ENCODE measurements at places on chromosomes 2 and 18. TPM values are rescaled to one million over a fixed set of nuclear protein-coding genes. Genes with fewer than 3 reads are reported as not detected.

- no peaks in the 10 kb centered on the region for H3K27me3 ChIP-seq
- DNase-seq, result no peak
- H3K4me3 ChIP-seq, result no peak overlapping the region
- H3K27ac ChIP-seq, result no peak overlapping the region
- no peaks in the 10 kb centered on the region for H3K36me3 ChIP-seq
These were observed 1049.2 kb upstream of the ZEB2 start for GRCh38 chr2:145569108-145569507.

DNA sequence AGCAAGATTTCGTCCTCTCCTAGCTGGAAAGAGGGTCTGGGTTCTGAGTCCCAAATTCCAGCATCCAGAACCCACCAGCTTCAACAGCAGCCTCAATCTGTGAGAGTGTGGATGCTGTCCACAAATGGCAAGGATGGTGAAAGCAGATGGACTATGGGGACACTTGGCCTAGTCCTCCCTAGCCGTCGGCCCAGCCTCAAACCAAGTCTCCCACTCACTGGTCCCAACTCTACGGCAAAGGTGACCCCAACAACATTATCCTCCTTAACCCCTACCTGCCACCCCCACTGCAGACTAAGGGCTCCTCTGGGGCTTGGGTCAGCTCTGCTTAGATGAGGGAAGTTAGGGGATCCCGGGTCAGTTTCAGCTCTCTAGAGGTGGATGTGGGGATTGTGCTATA is 57.3 kb downstream of the TNS1 start:
- H3K4me3 ChIP-seq, result no peak overlapping the region
- DNase-seq, result no peak
- no peaks in the 10 kb centered on the region for H3K27me3 ChIP-seq
- no peak overlapping the region for H3K27ac ChIP-seq
- no peaks in the 10 kb centered on the region for H3K4me1 ChIP-seq
- no peaks in the 10 kb centered on the region for H3K36me3 ChIP-seq

DNA sequence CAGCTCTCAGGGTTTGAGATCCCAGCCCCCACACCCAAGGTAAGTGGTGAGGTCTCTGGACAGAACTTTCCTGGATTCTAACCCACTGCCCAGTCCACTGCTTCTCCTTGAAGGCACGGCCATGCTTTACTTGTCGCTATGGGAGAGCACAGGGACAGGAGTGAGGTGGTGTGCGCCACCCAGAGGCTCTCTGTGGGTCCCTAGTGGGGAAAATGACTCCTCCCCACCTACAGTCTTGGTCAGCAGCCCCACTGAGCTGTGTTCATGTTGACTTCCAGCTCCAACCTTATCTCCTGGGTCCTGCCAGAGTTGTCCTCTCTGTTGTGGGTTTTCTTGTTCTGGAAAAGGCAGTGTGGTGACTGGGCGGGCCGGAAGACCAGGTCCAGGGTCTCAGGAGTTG is 11.1 kb downstream of the TET3 start:
- H3K36me3 ChIP-seq, result no peaks in the 10 kb centered on the region
- H3K4me1 ChIP-seq, result peaks cover 10% of the 10 kb centered on the region
- no peaks in the 10 kb centered on the region for H3K27me3 ChIP-seq
- no peak for DNase-seq
- no peak overlapping the region for H3K27ac ChIP-seq

- no peak overlapping the region for H3K4me3 ChIP-seq
- no peaks in the 10 kb centered on the region for H3K36me3 ChIP-seq
- H3K27me3 ChIP-seq, result no peaks in the 10 kb centered on the region
- DNase-seq, result no peak
- no peaks in the 10 kb centered on the region for H3K4me1 ChIP-seq
These were observed 1026.7 kb upstream of the ACVR2A start for GRCh38 chr2:146818122-146818521.

DNA sequence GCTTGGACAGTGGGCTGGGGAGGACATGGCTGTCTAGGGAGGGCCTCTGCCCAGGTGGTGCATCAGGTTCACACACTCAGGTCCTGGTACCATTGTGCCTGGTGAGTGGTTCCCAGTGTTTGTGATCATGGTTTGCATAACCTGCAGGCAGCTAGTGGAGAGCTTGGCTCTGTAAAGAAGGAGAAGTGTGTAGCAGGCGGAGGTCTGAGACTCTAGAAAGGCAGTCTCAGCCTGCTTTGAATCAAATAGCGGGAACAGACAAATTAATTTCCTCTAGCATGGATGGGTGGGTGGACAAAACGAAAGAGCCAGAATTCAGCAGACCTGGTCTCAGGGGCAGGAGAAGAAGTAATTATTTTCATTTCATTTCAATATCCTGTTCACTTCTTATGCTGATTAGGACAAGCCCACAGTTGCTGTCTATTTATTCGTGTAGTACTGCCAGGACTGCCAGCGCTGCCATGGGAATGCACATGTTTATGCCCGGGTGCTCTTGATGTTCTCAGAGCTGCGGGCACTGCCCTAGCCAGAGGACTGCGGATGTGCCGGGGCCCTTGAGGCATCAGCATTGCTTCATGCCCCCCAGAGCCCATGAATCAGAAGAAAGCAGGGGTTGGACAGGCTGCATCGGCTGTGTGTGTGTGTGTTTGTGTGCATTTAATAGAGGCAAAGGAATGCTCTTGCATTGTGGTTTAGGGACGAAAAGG is 45.4 kb upstream of the DLX2 start:
- H3K27ac ChIP-seq, result no peak overlapping the region
- no peaks in the 10 kb centered on the region for H3K4me1 ChIP-seq
- H3K36me3 ChIP-seq, result no peaks in the 10 kb centered on the region
- no peaks in the 10 kb centered on the region for H3K27me3 ChIP-seq
- no peak overlapping the region for H3K4me3 ChIP-seq

DNA sequence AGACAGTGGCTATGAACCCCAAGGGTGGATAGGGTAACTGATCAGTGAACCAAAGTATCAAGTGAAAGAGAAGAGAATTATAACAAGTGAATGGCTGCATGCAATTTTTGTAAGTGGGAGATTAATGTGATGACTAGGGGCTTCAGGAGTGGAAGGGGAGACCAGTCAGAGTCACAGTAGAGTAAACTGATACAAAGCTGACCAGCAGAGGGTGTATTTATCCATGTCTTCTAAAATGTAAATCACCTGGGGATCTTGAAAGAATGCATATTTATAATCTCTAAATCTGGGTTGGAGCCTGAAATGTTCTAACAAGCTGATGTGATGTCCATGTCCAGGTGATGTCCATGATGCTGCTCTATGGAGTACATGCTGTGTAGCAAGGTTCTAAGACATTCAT is 1351.3 kb upstream of the CHAC2 start:
- no peak overlapping the region for H3K27ac ChIP-seq
- H3K4me3 ChIP-seq, result no peak overlapping the region
- H3K27me3 ChIP-seq, result no peaks in the 10 kb centered on the region
- H3K36me3 ChIP-seq, result no peaks in the 10 kb centered on the region
- DNase-seq, result no peak

GRCh38 chr2:71793926-71794325 is 340.6 kb downstream of the DYSF start:
- no peaks in the 10 kb centered on the region for H3K27me3 ChIP-seq
- no peak for DNase-seq
- no peak overlapping the region for H3K4me3 ChIP-seq
- no peak overlapping the region for H3K27ac ChIP-seq
- H3K36me3 ChIP-seq, result no peaks in the 10 kb centered on the region
- no peaks in the 10 kb centered on the region for H3K4me1 ChIP-seq

DNA sequence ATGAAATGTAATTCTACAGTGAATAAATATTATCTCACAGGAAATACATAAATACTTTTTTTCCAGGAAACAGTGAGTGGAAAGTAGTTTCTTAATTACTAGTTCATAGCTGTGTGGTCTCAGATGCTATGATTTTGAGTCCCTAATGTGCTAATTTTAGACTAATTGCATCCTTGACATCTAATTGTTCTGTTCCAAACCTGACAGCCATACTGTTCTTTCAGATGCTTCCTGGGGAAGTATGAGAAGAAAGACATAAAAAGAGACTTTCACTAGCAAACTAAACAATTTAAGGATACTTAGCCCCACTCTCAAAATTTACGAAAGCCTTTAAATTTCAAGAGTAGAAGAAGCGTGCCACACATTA is 350.9 kb upstream of the CDH20 start:
- no peak for DNase-seq
- H3K27me3 ChIP-seq, result no peaks in the 10 kb centered on the region
- no peaks in the 10 kb centered on the region for H3K4me1 ChIP-seq
- no peak overlapping the region for H3K4me3 ChIP-seq
- H3K27ac ChIP-seq, result no peak overlapping the region
- H3K36me3 ChIP-seq, result no peaks in the 10 kb centered on the region

The CREG2 gene
- not detected for total RNA-seq

- H3K4me1 ChIP-seq, result no peaks in the 10 kb centered on the region
- H3K27ac ChIP-seq, result no peak overlapping the region
- no peaks in the 10 kb centered on the region for H3K36me3 ChIP-seq
- H3K4me3 ChIP-seq, result no peak overlapping the region
- H3K27me3 ChIP-seq, result no peaks in the 10 kb centered on the region
- DNase-seq, result no peak
These were observed 165.8 kb upstream of the TCF4 start for GRCh38 chr18:55753643-55754263.

The BBS5 gene
- total RNA-seq, result 2.4 TPM

GRCh38 chr18:79058007-79058406 is 11.2 kb upstream of the ATP9B start:
- DNase-seq, result no peak
- H3K36me3 ChIP-seq, result no peaks in the 10 kb centered on the region
- no peak overlapping the region for H3K4me3 ChIP-seq
- H3K4me1 ChIP-seq, result no peaks in the 10 kb centered on the region
- no peaks in the 10 kb centered on the region for H3K27me3 ChIP-seq

GRCh38 chr18:46061387-46061786 is 10.7 kb downstream of the PSTPIP2 start:
- H3K36me3 ChIP-seq, result no peaks in the 10 kb centered on the region
- no peak overlapping the region for H3K4me3 ChIP-seq
- H3K27me3 ChIP-seq, result no peaks in the 10 kb centered on the region

The TRIM54 gene
- total RNA-seq, result not detected

DNA sequence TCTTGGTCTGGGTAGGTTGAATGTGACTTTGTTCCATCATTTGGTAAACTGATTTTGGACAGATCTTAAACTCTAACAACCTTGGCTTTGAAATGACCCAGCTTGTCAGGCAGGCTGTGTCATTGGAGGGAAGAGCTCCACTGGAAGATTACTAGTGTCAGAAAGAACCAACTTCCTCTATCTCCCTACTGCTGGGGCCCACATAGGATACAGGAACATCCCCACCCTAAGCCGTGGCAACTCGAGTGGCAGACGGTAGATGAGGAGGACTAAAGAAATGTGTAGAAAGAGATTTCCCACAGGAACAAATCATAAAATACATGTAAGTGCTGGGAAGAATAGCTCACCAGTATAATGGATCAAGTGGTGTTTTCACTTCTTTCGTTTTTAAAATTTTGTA is 4.3 kb upstream of the G6PC2 start:
- H3K4me3 ChIP-seq, result no peak overlapping the region
- no peaks in the 10 kb centered on the region for H3K27me3 ChIP-seq
- no peak for DNase-seq
- H3K36me3 ChIP-seq, result no peaks in the 10 kb centered on the region

GRCh38 chr2:241393524-241394196 is 37.6 kb downstream of the FARP2 start:
- no peak overlapping the region for H3K4me3 ChIP-seq
- H3K4me1 ChIP-seq, result no peaks in the 10 kb centered on the region
- H3K36me3 ChIP-seq, result no peaks in the 10 kb centered on the region
- no peak for DNase-seq
- no peaks in the 10 kb centered on the region for H3K27me3 ChIP-seq
- no peak overlapping the region for H3K27ac ChIP-seq
